ENCODE measurements at places on chromosomes 1 and 21.

GRCh38 chr21:38293765-38294164, 37.0 kb downstream of the KCNJ15 start:
- no peak for DNase-seq

- no peak for DNase-seq
Measured at GRCh38 chr1:109719337-109719837, 7.3 kb downstream of the GSTM5 start.

GRCh38 chr1:27339213-27339612, 2.6 kb upstream of the SYTL1 start:
- DNase-seq: no peak

DNA sequence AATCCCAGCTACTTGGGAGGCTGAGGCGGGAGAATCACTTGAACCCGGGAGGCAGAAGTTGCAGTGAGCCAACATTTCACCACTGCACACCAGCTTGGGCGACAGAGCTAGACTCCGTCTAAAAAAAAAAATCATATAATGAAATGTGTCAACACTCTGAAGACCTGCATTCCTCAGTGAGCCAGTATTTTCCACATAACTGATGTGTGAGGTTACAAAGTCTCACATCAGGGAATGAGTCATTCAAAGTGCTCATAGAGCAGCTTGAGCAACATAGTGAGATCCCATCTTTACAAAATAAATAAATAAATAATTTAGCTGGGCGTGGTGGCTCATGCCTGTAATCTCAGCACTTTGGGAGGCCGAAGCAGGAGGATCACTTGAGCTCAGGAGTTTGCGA, 65.5 kb downstream of the CASZ1 start:
- no peak for DNase-seq

DNA sequence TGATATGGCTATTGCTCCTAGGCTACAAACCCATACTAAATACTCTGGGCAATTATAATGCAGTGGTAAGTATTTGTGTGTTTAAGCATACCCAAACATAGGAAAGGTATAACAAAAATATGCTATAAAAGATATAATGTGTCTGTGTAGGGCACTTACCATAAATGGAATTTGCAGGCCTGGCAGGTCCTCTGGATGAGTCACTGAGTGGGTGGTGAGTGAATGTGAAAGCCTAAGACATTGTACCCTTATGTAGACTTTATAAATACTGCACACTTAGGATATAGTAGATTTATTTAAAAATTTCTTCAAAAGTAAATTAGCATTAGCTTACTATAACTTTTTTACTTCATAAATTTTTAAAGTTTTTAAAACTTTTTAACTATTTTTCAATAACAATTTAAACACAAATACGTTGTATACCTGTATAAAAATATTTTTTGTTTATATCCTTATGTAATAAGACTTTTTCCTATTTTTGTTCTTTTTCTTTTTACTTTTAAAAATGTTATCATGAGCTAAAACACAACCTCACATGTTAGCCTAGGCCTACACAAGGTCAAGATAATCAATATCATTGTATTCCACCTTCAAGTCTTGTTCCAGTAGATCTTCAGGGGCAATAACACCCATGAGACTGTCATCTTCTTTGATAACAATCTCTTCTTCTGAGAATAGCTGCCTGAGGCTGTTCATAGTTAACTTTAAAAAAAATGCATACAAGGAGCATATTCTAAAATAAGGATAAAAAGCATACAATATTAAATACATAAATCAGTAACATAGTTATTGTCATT, 306.3 kb upstream of the RGS18 start:
- no peak for DNase-seq

- DNase-seq: no peak
Measured at GRCh38 chr1:53460666-53461322, 1.6 kb downstream of the DMRTB1 start.

- no peak for DNase-seq
Measured at GRCh38 chr1:208928349-208929010, 655.0 kb upstream of the CAMK1G start.

DNA sequence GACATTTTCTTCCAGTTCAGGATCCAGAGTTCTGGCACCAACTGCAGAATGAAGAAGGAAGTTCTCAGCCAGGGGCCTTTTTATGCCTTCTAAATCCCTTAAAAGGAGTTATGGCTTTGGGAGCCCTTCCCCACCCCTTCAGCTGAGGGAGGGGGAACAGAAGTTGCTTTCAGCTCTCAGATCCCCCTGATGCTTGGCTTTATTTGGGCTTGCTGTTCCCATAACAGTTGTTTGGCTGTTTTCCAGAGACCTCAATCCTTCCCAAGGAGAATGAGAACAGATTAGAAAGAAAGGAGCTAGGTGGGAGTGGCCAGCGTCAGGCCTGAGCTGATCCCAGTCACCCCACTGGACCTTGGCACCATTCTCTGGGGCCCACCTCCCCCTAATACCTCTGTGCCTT, at the start of gene RPE65:
Gene RPE65 (minus strand): TSS at position 54 of the 400 bp plus-strand sequence. CDS start 49 bp downstream, at position 5.
- no peak for DNase-seq
